ENCODE measurements at places on chromosomes 7 and 10. TPM values are rescaled to one million over a fixed set of nuclear protein-coding genes. Genes with fewer than 3 reads are reported as not detected.

Gene EBLN1
- total RNA-seq: not detected

GRCh38 chr10:131363416-131363815, 51.9 kb upstream of the TCERG1L start:
- no peaks in the 10 kb centered on the region for H3K4me1 ChIP-seq
- DNase-seq: no peak
- no peaks in the 10 kb centered on the region for H3K27me3 ChIP-seq

Gene LRRC61
- total RNA-seq: 16.5 TPM

DNA sequence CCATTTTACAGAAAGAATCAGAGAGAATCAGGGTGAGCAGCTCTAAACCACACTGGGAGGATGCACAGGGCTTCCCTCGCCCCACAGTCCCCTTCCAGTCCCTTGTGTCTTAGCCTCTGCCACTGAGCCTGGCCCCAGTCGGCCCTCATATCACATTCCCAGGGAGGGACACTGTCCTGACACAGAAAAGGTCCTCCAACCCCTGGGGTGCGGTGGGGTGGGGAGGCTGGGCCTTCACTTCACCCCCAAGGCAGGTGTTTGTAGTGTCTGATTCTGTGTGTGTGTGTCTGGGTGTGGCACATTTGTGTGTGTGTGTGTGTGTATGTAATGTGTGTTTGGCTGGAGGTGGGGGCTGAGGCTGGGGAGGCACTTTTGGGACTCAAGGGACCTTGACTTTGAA, 1.8 kb upstream of the KCP start:
- no peak overlapping the region for H3K27ac ChIP-seq
- H3K36me3 ChIP-seq: no peaks in the 10 kb centered on the region
- H3K4me1 ChIP-seq: peaks cover 39% of the 10 kb centered on the region

GRCh38 chr10:70967591-70968587, 79.5 kb upstream of the PCBD1 start:
- H3K27ac ChIP-seq: no peak overlapping the region
- H3K36me3 ChIP-seq: no peaks in the 10 kb centered on the region
- no peak for DNase-seq
- H3K4me3 ChIP-seq: no peak overlapping the region
- no peaks in the 10 kb centered on the region for H3K27me3 ChIP-seq

DNA sequence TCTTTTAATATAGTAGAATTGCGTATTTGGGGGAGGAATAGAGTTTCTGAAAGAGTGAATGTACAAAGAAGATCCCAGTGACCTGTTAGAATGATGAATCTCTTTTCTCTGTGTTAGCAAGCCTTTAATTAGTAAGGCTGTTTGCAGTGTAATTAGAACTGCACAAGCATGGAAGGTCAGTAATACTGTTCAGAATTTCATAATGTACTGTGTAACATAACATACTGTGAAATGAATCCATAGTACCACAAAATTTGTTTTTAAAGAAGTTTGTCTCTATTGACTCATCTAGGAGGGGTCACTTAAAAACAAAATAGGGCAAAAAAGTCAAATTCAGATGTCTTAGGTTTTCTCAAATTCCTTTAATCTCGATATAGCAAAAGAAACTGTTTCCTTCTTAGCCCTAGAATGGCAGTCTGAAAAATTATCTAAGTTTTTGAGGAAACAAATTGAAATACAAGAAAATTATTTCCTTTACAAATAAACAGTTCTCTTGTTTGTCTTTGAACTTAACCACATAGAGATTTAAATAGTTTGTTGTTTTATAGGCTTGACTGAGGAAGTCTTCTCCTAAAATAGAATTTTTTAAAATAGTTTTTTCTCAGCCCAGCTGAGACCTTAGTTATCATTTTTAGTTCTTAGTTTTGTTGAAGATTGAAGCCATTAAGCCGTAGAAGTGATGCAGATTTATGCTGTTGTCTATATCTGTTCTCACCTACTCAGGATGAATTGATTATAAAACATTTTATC, 12.5 kb downstream of the ADK start:
- no peaks in the 10 kb centered on the region for H3K36me3 ChIP-seq
- H3K27me3 ChIP-seq: no peaks in the 10 kb centered on the region
- peaks cover 4% of the 10 kb centered on the region for H3K4me1 ChIP-seq
- no peak overlapping the region for H3K4me3 ChIP-seq
- no peak for DNase-seq

GRCh38 chr10:34711500-34711899, 103.6 kb downstream of the PARD3 start:
- peaks cover 55% of the 10 kb centered on the region for H3K4me1 ChIP-seq
- DNase-seq: peak; percentile 86
- no peak overlapping the region for H3K4me3 ChIP-seq
- peak overlapping the region; percentile 51 for H3K27ac ChIP-seq
- no peaks in the 10 kb centered on the region for H3K36me3 ChIP-seq
- H3K27me3 ChIP-seq: no peaks in the 10 kb centered on the region

DNA sequence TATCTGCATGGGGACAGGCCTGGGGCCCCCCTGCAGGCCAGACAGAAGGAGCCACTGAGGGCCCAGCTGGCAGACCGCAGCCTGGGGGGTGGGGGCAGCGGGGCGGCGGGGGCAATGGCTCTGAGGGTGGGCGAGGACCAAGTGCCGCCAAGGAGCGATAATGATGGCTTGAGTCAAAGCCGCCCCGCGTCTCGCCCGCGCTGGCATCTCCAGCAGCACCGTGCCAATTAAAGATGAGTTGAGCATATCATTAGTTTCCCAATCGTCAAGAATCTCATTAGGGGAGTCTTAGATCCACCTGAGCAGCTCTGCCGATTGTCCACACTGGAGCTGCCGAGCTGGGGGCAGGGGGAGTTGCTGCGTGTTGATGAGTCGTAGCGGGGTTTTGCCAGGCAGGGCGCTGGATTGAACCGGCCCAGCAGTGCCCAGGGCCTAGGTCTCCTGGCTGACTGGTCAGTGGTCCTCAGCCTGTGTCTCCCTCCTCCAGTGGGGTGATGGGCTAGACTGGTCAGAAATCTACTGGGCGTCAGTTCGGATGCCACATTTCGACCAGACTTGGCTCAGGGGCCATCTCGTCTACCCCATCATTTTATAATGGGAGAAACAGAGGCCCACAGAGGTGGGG, 41.0 kb upstream of the PSMG3 start:
- H3K36me3 ChIP-seq: no peaks in the 10 kb centered on the region
- no peaks in the 10 kb centered on the region for H3K4me1 ChIP-seq
- no peak for DNase-seq
- H3K4me3 ChIP-seq: no peak overlapping the region
- peaks cover 46% of the 10 kb centered on the region for H3K27me3 ChIP-seq

DNA sequence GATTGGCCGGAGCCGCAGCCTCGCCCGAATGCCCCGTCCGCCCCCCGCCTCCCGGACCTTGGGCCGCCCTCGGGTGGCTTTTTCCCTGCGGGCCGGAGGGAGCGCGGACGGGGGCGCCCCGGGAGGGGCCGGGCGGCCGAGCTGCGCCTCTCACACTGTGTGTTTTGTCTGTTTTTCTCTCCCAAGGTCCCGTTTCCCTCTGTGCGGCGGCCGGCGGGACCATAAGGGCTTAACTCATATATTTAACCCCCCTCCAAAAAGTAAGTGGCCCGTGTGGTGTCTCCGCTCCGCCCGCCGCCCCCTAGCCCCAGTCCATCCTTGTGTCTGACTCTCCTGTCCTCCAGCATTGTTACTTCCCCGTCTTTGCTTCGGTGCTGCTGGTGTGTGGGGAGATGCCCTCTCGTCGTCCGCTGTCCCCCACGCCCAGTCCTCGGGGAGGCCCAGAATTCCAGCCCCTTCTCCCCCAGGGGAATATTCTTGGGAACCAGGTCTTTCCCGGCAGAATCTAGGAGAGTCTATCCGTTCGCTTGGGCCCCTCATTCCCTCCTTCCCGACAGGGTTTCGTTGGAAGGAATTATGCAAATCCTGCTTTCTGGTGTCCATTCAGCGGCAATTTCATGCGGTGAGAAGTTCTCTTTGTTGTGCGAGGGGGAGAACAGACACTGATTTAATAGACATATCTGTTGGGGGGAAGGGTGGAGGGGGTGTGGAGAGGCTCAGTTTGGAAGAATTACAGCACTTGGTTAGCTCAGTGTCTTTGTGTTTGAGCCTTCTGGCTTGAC, 1.3 kb downstream of the LCOR start:
- DNase-seq: no peak
- H3K4me1 ChIP-seq: peaks cover 63% of the 10 kb centered on the region
- peak overlapping the region; percentile 96 for H3K27ac ChIP-seq

Gene KAT6B
- total RNA-seq: 61.1 TPM

DNA sequence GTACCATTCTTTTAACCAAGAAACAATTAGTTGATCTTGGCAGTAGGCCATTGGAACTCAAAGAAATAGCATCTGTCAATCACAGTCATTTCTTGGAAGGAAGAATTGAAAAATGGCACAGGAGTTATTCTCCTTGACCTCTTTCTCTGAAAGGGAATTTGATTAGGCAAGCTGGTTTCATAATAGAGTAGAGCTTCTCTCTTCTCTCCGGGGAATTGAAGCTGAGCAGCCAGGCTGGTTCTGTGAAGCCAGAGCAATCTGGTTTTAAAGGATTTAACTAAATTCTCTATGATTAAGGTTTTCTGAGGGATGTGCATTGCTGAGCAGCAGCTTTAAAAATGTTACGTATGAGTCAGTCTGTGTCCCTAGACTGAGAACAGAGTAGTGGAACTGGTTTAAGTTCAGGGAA, 70.2 kb downstream of the AHCYL2 start:
- no peaks in the 10 kb centered on the region for H3K36me3 ChIP-seq
- no peak overlapping the region for H3K4me3 ChIP-seq

GRCh38 chr7:106590209-106590816, 70.6 kb downstream of the CCDC71L start:
- H3K4me3 ChIP-seq: no peak overlapping the region
- no peak overlapping the region for H3K27ac ChIP-seq
- H3K27me3 ChIP-seq: no peaks in the 10 kb centered on the region
- no peaks in the 10 kb centered on the region for H3K36me3 ChIP-seq

DNA sequence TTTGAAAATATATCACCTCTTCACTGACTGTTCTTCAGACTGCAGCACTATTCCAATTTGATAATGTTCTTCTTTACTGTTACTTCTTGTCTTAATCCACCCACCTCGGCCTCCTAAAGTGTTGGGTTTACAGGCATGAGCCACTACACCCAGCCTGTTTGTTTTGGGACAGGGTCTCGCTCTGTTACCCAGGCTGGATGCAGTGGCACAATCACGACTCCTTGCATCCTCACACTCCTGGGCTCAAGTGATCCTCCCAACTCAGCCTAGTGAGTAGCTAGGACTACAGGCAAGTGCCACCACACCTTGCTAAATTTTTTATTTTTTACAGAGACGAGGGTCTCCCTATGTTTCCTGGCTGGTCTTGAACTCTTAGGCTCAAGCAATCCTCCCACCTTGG, 77.9 kb downstream of the NDUFB2 start:
- DNase-seq: no peak
- H3K4me1 ChIP-seq: no peaks in the 10 kb centered on the region
- H3K4me3 ChIP-seq: no peak overlapping the region
- H3K27ac ChIP-seq: no peak overlapping the region
- no peaks in the 10 kb centered on the region for H3K27me3 ChIP-seq
- H3K36me3 ChIP-seq: peaks cover 48% of the 10 kb centered on the region

Gene GRM3
- not detected for total RNA-seq

DNA sequence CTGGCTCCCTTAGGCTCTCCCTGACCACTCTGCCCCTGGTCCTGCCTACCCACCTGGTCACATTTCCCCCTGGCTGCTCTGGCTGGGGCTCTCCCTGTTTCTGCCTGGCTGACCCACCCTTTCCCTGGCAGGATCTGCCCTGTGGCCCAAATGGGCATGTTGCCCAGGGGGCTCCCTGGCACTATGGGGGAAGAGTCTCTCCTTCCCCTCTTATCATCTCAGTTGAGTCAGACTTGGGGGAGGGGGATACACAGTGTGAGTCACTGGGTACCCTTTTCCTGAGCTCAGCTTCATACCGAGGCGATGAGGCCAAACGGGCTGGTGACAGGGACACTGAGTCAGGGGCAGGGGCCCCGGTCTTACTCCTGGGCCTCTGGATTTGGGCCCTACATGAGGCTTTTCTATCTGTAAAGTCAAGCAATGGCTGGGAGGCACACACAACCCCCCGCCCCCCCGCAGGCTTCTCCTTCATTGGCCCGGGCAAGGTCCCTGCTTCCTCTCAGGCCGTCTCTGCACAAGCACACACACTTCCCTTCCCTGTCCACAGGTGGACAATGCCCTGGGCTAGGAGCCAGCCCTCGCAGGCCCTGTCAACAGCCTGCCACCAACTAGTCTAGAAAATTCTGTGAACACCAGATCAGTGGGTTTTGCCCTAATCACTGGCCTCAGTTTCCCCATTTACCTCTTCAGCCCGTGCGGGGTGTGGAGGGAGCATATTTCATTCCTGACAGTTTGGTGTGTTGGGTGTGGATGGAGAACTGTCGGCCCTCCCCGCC, 627 bp upstream of the FLNC start:
- peak overlapping the region; percentile 84 for H3K4me3 ChIP-seq
- peaks cover 57% of the 10 kb centered on the region for H3K4me1 ChIP-seq
- H3K27ac ChIP-seq: peak overlapping the region; percentile 98
- H3K36me3 ChIP-seq: no peaks in the 10 kb centered on the region

- H3K36me3 ChIP-seq: no peaks in the 10 kb centered on the region
- H3K27ac ChIP-seq: no peak overlapping the region
- no peaks in the 10 kb centered on the region for H3K27me3 ChIP-seq
- H3K4me1 ChIP-seq: no peaks in the 10 kb centered on the region
- H3K4me3 ChIP-seq: no peak overlapping the region
Observed at GRCh38 chr7:3188946-3189345, 112.1 kb upstream of the SDK1 start.

DNA sequence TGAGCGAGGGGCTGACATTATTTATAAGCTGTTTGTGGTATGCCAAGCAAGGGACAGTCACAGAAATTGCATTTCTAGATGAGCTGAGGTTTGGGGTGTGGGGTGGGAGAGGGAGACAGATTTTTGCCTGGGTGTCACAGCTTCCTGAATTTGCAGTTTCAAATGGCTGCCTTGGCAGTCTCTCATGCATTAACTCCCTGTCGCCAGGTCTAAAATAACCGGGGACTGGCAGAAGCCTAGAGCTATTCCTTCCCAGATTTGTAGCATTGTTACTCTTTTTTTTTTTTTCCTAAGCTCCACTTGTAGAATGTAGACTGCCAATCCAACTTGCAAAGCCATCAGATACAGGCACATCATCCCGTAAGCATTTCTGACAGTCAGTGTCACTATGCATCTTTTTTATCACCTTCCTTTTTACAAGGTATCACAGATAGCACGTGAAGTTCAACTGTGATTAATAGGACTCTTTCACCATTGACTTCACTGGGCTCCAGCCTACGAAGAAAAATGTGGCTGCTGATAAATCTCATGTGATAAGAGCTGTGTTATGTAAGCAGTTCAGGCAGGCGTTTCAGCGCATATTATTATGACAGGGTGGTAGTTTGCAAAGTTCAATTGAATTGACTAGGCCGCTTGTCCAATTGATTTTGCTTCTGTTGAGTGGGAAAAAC, 130.7 kb upstream of the CELF2 start:
- no peaks in the 10 kb centered on the region for H3K36me3 ChIP-seq
- H3K4me3 ChIP-seq: no peak overlapping the region
- H3K27ac ChIP-seq: no peak overlapping the region
- no peaks in the 10 kb centered on the region for H3K27me3 ChIP-seq
- peaks cover 13% of the 10 kb centered on the region for H3K4me1 ChIP-seq
- no peak for DNase-seq

- no peaks in the 10 kb centered on the region for H3K27me3 ChIP-seq
- DNase-seq: no peak
- no peaks in the 10 kb centered on the region for H3K4me1 ChIP-seq
- no peaks in the 10 kb centered on the region for H3K36me3 ChIP-seq
Observed at GRCh38 chr10:35166607-35167006, 40.0 kb downstream of the CREM start.
